ENCODE measurements at places on chromosomes 4 and X.

GRCh38 chr4:100100985-100101384 is 89.3 kb downstream of the DDIT4L start:
- no peak for DNase-seq

DNA sequence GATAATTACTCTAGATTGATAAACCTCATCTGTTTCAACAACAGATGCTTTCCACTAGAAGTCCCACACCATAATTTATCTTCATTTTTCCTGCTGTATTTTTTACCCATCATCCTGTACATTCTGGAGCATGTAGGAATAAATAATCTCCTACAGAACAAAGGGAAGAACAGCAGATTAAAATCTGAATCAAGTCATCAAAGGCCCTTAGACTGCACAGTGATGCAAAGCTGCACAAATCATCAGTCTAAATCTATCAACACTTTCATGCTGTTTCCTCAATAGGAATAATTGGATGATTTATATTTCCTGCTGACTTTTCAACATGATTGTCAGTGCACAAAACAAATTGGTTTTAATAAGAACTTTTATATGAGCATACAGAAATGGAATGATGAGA is 1143.9 kb downstream of the STIM2 start:
- no peak for DNase-seq

DNA sequence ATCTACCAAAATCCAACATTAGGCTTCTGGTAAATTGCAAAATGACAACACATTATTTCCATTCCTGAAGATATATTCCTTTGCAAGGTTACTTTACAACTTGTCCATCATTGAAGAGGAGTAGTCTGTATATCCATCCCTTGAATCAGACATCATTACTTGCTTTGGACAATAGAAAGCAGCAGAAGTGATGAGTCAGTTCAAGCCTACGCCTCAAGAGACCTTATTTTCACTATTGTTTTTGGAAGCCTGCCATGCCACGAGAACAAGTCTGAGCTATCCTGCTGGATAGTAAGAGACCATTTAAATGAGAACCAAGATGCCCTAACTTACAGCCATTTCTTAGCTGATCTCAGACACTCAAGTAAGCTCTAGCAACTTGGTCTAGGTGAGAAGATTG is 246.0 kb upstream of the HHIP start:
- peak; percentile 51 for DNase-seq

GRCh38 chr4:145886871-145887240 is 51.8 kb downstream of the ZNF827 start:
- DNase-seq, result no peak

DNA sequence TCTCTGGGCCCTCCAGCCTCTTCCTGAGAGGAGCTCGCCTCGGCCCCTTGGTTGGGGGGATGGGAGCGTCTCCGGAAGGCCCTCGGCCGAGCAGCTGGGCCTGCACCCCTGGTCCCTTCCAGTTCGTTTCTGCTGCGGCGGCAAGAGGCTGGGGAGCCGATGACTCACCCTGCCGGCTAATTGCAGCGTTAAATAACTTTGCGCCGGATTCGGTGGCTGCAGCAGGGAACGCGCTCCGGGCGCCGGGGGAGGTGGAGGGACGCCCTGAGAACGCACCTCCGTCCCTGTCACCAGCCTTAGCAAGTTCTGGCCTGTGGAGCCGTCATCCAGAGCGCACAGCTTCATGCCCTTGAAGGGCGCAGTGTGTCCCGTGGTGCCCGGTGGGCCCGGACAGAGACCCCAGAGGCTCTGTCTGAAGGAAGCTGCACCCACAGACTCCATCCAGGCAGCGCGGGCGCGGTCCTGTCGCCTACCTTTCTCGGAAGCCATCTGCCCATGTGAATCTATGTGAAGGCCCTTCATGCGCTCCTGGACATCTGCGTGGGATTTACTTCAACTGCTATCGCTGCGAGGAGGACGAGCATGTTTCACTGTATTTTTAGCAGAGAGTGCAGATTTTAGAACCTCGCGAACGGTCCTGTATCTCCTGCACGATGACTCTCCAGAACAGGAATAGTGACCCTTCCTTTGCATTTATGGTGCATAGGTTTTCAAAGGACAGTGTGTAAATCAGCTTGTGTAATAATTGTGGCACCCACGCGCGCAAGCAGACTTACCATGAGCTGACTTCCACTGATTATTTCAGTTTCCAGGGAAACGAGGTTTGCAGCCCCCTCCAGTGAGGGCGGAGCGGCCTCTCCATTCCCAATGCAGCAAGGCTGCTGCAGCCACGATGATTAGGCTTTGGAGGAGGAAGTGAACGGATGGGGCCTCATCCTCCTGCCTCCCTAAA is 1.7 kb upstream of the TMEM271 start:
- DNase-seq, result no peak

GRCh38 chr4:159950707-159951106 is 847.8 kb downstream of the RAPGEF2 start:
- no peak for DNase-seq

DNA sequence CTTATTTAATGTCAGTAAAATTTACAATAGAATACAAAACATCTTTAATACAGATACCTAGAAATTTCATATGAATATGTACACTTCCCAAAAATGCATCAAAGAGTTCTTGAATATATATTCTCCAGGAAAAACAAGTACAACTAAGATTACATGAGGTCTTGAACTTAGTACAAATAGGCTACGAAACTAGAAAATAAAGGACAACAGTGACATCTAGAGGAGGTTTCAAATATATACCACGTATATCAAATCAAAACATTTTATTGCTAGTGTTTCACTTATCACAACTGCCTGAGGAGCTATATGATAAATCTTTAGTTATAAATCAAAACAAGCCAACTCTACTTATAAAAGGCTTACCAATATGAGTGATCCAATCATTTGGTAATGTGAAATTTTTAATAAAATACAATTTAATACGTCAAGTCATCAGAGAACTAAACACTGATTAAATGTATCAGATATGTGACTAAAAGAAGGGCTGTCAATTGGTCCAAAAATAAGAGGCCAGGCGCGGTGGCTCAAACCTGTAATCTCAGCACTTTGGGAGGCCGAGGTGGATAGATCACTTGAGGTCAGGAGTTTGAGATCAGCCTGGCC is 36.6 kb downstream of the ANAPC10 start:
- peak; percentile 75 for DNase-seq

GRCh38 chrX:19198473-19198872 is 76.2 kb upstream of the ADGRG2 start:
- DNase-seq, result no peak

DNA sequence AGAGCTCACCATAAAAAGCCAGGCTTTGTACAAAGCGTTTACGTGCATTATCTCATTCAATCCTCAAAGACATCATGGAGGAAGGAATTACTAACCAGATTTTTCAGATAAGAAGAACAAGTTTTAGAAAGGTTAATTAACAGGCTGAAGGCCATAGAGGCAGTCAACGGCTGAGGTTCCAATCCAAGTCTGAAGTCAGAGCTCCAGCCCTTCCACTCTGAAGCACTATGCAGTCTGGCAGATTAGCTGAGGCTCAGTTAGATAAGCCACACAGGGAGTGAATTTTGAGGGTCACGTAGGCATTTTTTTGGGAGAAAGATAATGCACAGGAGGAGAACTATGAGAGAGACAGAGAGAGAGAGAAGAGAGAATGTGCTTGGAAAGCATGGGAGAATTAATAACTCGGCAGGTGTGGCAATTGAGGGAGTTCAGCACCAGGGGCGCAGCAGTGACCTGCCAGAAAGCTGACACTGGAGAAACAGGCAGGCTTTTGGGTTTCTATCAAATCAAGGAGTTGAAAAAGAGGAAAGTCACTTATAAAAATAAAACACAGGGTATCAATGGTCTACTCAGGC is 116.5 kb upstream of the NAP1L5 start:
- no peak for DNase-seq

DNA sequence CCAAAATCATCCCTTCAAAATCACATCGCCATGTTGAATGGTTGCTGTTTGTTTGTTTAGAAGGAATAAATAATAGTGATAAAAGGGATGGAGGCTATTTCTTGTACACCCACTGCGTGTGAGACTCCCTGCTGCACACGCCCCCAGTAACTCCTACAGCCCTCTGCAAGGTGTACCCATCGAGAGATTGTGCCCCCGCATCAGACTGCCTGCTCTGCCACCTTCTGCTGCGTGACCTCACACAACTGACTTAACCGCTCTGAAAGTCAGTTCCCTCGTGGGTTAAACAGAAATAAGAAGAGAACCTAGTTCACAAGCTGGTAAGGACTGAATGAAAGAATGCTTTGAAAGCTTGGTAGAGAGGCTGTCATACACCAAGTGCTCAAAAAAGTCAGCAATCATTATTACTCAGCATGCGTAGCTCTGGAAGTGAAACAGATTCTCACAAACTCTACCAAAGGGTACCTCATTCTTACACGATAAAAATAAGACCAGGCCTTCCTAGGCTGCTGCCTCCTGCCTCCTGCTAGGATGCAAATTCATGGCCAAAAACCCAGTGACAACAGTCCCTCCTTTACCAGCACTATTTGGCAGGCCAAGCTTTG is 147.1 kb downstream of the CPEB2 start:
- no peak for DNase-seq

- no peak for DNase-seq
These were observed 67.4 kb upstream of the CPEB2 start for GRCh38 chr4:14934704-14935390.

- DNase-seq, result no peak
These were observed 946 bp downstream of the ANXA3 start for GRCh38 chr4:78552389-78553042.

DNA sequence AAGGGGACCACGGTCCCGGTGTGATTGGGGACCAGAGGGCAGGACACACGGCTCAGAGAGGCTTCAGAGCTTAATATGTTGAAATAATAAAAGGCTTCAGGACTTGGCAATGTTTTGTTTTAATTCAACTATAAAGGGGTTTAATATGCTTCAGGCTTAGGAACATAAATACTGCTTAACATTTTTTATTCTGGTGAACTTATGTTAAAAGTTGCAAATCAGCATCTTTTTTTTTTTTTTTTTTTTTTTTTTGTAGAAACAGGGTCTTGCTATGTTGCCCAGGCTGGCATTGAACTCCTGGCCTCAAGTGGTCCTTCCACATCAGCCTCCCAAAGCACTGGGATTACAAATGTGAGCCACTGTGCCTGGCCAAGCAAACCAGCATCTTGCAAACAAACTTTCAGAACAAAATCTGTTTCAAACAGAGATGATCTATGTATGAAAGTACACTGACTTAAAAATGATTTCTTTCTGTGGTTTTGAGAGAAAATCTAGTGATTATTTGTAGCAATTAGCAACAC is 37.7 kb downstream of the RHOH start:
- no peak for DNase-seq

DNA sequence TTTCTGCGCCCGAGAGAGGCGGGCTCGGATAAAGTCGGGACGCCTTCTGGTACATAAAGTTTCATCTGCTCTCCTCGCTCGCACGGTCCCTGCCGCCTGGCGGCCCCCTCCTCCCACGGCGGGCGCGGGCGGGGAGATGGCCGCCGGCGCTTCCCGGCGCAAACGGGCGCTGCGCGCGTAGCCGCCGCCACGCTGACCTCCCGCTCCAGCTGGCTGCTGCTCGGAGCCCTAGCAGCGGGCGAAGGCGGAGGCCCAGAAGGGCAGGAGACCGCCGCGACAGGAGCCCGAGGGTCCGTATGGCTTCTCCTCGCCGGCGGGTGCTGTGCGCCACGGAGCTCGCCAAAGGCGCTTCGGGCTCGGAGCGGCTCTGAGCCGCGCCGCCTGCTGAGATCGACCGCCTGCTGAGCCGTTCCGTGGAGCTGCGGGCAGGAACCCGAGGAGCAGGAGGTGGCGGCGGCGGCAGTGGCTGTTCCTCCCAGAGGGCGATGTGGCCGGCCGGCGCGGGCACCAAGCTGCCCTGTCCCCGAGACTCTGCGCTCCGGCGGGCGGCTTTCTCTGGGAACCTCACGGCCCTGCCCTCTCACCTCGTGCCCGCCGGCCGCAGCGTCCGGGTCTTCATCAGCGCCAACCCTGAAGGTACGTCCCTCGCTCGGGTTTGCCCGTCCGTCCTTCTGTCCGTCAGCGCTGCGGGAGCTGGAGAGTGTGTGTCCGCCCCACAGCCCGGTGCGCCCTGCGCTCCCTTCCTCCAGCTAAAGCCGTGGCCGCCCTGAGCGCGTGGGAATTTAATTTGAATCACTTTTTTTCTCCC is at the start of gene NWD2:
NWD2 (plus strand) TSS at position 161 of the 808 bp plus-strand sequence; CDS start at position 486, 325 bp downstream.
- no peak for DNase-seq

GRCh38 chrX:78931814-78932213 is 13.4 kb upstream of the P2RY10 start:
- DNase-seq, result no peak

DNA sequence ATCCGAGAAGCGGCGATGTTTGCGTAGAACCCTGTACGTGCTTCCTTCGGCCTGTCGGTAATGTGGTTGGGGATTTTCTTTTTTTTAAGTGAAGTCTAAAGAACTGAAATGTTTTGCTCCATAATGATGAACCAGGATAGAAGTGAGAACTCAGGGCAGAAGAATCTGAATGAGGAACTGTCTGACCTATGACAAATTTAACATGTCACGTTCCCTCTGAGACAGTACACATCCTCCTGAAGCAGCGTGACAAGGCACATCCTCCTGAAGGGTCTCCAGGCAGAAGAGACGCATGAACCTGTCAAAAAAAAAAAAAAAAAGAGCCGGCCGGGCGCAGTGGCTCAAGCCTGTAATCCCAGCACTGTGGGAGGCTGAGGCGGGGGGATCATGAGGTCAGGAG is 6.2 kb downstream of the CSF2RA start:
- DNase-seq, result no peak

DNA sequence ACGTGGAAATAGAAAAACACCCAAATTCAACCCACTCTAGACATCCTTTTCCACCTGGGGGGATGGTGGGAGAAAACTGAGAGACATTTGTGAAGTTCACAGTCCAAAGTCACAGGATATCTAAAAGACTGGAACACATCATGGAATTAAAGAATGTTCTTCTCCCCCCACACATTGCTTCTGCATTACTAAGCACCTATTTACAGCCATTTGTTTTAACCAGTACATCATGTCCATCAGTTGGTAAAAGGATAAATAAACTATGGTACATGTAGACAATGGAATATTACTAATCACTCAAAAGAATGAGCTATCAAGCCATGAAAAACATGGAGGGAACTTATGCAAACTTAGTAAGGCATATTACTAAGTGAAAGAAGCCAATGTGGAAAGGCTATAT is 185.5 kb upstream of the ANXA10 start:
- DNase-seq, result no peak

GRCh38 chrX:74371425-74372222 is 49.7 kb upstream of the SLC16A2 start:
- no peak for DNase-seq

GRCh38 chr4:8380511-8381415 is 59.8 kb downstream of the ACOX3 start:
- no peak for DNase-seq

DNA sequence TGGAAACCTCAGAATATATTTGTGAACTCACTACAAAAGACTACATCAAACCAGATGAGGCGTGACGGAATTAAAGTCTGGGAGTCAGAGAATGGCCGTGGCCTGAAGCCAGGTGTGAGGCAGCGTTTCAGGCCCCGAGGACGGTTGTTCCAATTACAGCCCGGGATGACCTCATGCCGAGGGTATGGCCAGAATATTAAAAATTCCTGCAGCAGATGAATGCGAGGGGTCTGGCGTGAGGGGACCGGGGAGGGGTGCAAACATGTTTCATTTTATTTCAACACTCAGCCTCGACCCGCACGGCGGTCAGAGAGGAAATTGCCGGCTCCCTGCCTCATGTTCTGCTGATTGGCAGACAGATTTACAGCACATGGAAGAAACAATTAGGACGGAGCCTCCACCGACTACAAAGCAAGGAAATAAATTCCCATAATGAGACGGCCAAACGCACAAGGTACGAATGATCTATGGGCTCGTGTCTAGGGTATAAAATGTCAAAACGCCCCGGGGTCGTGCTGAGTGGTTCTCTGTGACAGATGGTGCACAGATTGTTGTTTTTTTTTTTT is 289.7 kb downstream of the SHOX start:
- no peak for DNase-seq
